Mammary epithelial cell (primary cell): ENCODE measurements at places on chromosomes 4 and X. TPM values are rescaled to one million over a fixed set of nuclear protein-coding genes. Genes with fewer than 3 reads are reported as not detected.

SLC2A9 gene
- 163 TPM for total RNA-seq

TCEAL7 gene
- 6.7 and 6.8 TPM in 2 replicates for total RNA-seq

EDA gene
- 0.17 TPM for total RNA-seq

PLAC1 gene
- total RNA-seq, result 0.42 and 0.83 TPM in 2 replicates

ENAM gene
- not detected in 2 replicates for total RNA-seq

CCNA2 gene
- 9.2 and 34.9 TPM in 2 replicates for total RNA-seq

ANKRD50 gene
- 34.3 TPM for total RNA-seq

MAGEH1 gene
- 8.2 TPM for total RNA-seq

ESX1 gene
- total RNA-seq, result under 0.01 TPM

CT55 gene
- not detected in 2 replicates for total RNA-seq

KLKB1 gene
- not detected for total RNA-seq

PASD1 gene
- total RNA-seq, result not detected

STBD1 gene
- total RNA-seq, result 11.7 TPM

ERAS gene
- total RNA-seq, result not detected in 2 replicates

ARSJ gene
- 39.8 TPM for total RNA-seq

HSPA4L gene
- 65.3 TPM for total RNA-seq
